ENCODE measurements at places on chromosomes 7 and 10.

GRCh38 chr10:114420811-114421485, 16.6 kb upstream of the AFAP1L2 start:
- DNase-seq = no peak

GRCh38 chr10:74987339-74988053, 124.0 kb upstream of the SAMD8 start:
- no peak for DNase-seq

DNA sequence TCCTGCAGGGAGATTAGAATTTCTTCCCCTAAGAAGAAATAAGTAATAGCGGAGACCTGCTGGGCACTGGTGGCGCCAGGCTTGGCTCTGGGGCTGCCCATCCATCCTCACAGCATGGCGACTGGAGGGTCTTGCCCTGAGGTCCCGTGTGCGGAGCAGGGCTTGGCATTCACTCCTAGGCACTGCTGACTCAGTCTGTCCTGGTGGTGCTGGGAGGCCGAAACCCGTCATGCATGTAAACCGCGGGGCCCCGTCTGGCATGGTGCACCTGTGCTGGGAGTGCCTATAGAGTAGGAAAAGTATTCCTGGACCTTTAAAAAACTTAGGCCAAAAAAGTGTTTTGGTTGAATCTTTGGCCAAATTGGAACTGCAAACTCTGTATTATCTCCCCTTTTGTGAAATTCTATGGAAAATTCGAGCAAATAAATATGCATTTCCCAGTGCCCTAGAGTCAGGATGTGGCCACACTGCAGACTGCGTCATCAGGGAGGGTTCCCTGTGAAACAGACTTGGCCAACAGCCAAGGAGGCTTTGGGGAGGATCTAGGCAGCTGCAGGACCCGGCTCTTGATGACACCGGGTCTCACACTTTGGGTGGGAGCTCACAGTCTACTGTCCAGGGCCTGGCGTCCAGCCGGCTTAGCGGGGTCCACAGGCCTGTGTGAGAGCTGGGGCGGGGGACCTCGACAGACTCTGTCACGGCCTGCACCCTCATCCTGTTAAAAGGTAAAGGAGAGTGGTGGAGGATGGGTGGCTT, 122.3 kb downstream of the VIPR2 start:
- DNase-seq = no peak

- no peak for DNase-seq
Observed at GRCh38 chr7:84188786-84189405, 5.7 kb downstream of the SEMA3A start.

GRCh38 chr10:14500172-14500765, 169.5 kb upstream of the FRMD4A start:
- no peak for DNase-seq
